ENCODE measurements at places on chromosomes 1 and 21.

- no peak for DNase-seq
These were observed 1.5 kb downstream of the RGS2 start for GRCh38 chr1:192810253-192810880.

DNA sequence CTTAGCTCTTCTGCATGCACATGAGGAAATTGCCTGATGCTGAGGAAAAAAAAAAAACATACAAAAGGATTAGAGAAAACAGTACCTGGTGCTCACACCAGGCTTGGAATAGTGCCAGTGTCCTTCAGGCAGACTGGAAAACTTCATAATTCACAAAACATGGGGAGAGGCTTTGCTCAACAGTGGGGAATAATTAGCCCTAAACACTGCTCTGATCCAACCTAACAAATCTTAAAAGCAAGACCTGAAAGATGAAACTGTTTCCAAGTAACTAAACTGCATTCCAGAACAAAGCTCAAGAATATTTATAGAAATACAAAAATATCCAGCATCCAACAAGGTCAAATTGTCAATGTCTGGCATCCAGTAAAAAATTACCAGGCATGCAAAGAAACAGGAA, 124.8 kb downstream of the AK5 start:
- no peak for DNase-seq

DNA sequence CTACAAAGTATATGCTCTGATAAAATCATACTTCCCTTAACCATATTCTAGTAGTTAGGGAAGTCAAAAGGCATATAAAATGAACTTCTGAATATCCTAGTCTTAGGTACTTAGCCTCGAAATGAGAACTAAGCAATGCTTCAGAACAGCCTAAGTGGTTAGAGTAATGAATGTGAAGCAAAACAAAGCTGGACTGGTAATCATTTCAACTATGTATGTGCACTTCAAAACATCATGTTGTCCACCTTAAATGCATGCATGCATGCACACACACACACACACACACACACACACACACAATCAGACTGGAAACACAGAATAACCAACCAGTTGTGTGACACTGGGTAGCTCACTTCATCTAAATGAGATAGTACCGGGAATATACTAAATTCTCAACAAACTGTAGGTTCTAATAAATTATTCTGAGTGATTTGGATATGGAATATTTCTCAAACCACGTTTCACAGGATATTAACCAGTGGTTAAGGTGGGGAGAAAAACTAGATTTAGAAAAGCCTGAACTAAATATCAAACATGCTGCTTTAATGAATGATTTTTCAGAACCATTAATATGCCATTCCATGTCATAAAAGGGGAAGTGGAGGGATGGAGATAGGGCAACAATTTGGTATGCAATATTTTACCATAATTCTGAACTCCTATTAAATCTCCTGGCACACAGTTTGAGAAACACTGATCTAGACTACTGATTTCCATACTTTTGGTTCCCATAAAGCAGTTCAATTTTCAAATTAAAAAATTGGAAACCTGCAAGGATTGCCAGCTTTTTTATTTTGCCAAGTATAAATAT, 19.5 kb downstream of the RNF115 start:
- DNase-seq: no peak

DNA sequence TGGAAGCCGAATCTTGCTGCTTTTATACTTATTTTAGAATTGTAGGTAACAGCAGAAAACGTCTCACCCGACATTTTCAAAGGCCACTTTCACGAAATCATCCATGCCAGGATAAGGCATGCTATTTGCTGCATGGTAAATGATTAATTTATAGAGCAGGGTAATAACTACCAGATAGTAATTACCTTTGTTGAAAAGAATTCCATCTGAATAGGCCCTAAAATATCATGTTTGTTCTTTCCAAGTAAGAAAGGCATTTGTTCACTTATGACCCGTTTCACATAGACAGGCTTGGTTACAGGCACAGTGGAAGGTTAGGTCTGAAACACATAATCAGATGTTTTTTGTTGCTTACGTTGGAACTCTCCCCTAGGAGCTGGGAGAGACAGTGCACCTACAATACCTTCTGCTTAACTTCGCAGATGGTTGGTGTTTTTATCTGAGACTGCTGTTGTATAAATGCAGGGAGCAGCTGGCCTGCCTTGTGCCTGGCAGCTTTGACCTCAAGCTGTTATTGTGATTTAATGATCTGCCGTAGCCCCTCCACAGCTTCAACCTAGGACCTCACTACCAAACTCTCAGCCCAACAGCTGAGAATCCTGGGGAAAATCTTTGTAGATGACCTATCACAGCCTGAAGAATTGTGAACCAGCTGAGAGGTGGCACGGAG, 1.6 kb downstream of the SLC44A3 start:
- DNase-seq: no peak

- no peak for DNase-seq
These were observed 19.6 kb upstream of the PDE9A start for GRCh38 chr21:42633858-42634257.

DNA sequence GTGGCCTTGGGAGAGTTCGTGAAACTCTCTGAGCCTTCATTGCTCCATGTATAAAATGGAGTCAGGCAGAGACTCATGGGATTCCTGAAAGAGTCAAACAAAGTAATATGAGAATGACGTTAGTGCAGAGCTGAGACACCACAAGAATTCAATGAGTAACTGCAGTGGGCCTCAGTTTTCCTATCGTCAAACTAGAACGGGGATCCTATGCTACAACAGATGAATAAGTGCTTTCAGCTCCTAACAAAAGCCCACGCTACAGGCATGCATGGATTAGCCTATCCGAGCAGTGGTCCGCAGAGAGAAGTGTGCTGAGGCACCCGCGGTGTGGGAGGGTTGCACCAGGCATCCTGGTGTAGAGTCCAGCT, 124.7 kb downstream of the SYF2 start:
- no peak for DNase-seq

DNA sequence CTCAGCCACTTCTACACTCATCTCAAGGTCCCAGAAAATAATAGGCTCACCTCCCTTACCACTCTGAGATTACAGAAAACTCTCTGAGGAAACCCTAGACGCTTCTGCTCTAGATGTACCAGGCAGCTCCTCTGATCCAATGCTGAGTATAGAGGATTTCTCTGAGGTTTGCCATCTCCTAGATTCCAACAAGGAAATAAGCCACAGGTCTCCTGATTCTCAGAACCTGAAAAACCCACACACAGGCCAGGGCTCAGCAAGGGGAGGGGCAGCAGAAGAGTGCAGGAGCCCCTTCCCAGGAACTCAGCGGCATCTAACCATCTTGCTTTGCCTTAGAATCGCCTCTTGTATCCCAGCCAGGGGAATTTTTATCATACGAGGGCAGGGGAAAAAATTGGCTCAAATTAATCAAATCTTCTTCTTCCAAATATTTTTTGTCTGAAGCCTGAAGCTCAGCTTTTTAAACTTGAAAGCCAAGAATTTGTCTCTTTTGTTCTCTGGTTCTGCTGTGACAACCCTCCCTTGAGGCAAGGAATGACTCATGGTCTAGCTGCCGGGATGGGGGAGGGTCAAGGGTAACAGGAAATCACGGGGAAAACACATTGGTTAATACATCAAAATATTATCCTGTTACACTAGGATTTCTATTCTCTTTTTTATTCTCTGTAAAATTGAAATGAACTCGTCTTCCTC, 30.8 kb downstream of the GORAB start:
- no peak for DNase-seq

- DNase-seq: no peak
These were observed 29.9 kb upstream of the CAMSAP2 start for GRCh38 chr1:200708769-200709168.

Measured in coronary artery (tissue), 2 donors.